ENCODE measurements at places on chromosomes 7 and 10. TPM values are rescaled to one million over a fixed set of nuclear protein-coding genes. Genes with fewer than 3 reads are reported as not detected.

The FANK1 gene
- 1.5 TPM for total RNA-seq

The FKBP6 gene
- 0.25 TPM for total RNA-seq

The JAKMIP3 gene
- total RNA-seq = 4.7 TPM

The TRIM50 gene
- total RNA-seq = not detected

The ELFN1 gene
- 5.4 TPM for total RNA-seq

The P4HA1 gene
- total RNA-seq = 23.8 TPM

The ERVW-1 gene
- total RNA-seq = not detected

The LSM8 gene
- total RNA-seq = 51.4 TPM

The GLCCI1 gene
- 36.6 TPM for total RNA-seq

The GRID2IP gene
- total RNA-seq = 0.74 TPM

The TFPI2 gene
- total RNA-seq = 0.25 TPM

The NAPEPLD gene
- total RNA-seq = 17.2 TPM

The FAM24B gene
- 3.7 TPM for total RNA-seq

The FAM25A gene
- total RNA-seq = not detected

The ASAH2 gene
- total RNA-seq = 2.2 TPM

The EN2 gene
- total RNA-seq = not detected

The TAS2R3 gene
- 5.7 TPM for total RNA-seq

The LGI1 gene
- 19.7 TPM for total RNA-seq

The KLF14 gene
- not detected for total RNA-seq

The DYNC1I1 gene
- total RNA-seq = 147 TPM

The ZNRF2 gene
- total RNA-seq = 46.7 TPM

The PCLO gene
- 66.4 TPM for total RNA-seq

The CRYGN gene
- total RNA-seq = 0.25 TPM

The ANXA8L1 gene
- total RNA-seq = not detected

The MET gene
- 1.7 TPM for total RNA-seq

The TMEM196 gene
- 12.0 TPM for total RNA-seq

The RADIL gene
- 3.7 TPM for total RNA-seq

The PNLIP gene
- not detected for total RNA-seq

Data from temporal lobe (tissue), 4 donors.